Cardiac muscle cell (in vitro differentiated cells and primary cell): ENCODE measurements at places on chromosomes 3 and 15. TPM values are rescaled to one million over a fixed set of nuclear protein-coding genes. Genes with fewer than 3 reads are reported as not detected.

GRCh38 chr3:79380581-79380980, 387.2 kb downstream of the ROBO1 start:
- no peak overlapping the region for H3K27ac ChIP-seq
- H3K4me3 ChIP-seq, result no peak overlapping the region
- no peaks in the 10 kb centered on the region for H3K4me1 ChIP-seq
- H3K27me3 ChIP-seq, result no peaks in the 10 kb centered on the region

Gene B3GALNT1
- 10.8 and 12.5 TPM in 2 replicates for total RNA-seq

DNA sequence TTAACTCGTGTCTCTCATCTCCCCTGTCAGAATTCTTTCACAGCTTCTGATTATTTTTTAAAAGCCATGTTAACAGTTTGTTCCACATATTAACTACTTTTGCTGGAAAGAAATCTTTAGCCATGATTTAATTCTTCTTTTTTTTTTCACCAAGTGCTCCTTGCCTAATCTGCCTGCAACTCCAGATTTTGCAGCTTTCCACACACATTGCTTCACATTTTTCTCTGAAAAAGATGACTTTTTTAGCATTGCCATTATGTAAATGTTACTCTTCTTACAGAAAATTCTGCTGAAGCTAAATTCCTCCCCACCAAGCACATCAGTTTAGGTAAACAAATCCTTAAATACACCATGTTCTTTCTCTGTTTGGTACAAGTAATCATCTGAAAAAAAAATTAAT, 23.4 kb upstream of the PPARG start:
- no peaks in the 10 kb centered on the region for H3K27me3 ChIP-seq
- H3K27ac ChIP-seq, result no peak overlapping the region
- no peak overlapping the region for H3K4me3 ChIP-seq
- no peaks in the 10 kb centered on the region for H3K4me1 ChIP-seq
- DNase-seq, result peak; percentile 15

Gene ATP13A5
- total RNA-seq, result not detected in 2 replicates

- H3K36me3 ChIP-seq, result no peaks in the 10 kb centered on the region
- no peak overlapping the region for H3K27ac ChIP-seq
- no peak for DNase-seq
- H3K27me3 ChIP-seq, result peaks cover 7% of the 10 kb centered on the region
These were observed 477.8 kb upstream of the RGMA start for GRCh38 chr15:93566762-93567161.

Gene DLL4
- 0.11 and 0.71 TPM in 2 replicates for total RNA-seq
